Gastroesophageal sphincter (tissue), 4 donors: ENCODE measurements at places on chromosomes 1 and 21.

DNA sequence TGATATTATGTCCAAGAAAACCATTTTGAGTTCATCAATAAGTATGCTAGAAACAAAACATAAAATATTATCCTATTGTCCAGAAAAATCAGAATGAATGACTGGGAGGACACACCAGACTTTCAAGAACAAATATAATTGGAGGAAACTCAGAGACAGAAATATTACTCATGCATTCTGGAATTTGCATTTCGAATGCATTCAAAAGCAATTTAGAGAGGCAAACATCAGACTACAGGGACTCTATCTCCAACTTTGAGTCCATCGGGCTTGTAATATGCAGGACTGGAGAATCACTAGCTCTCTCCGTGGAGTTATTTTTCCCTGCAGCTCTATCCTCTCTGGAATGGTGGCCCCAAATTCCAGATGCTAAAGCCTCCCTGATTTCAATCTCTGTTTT, 161.8 kb downstream of the CDC42BPA start:
- ATAC-seq = no peak

- no peak for ATAC-seq
Observed at GRCh38 chr1:245969283-245969682, 537.8 kb downstream of the SMYD3 start.

GRCh38 chr1:1094981-1095380, 20.9 kb upstream of the RNF223 start:
- ATAC-seq = no peak

GRCh38 chr1:20371411-20371810, 80.7 kb downstream of the VWA5B1 start:
- ATAC-seq = no peak

GRCh38 chr1:42937836-42938644, 20.6 kb downstream of the SLC2A1 start:
- ATAC-seq = no peak

- no peak for ATAC-seq
Observed at GRCh38 chr1:71179997-71180396, 99.2 kb upstream of the ZRANB2 start.
